ENCODE measurements at places on chromosomes 12 and 14.

DNA sequence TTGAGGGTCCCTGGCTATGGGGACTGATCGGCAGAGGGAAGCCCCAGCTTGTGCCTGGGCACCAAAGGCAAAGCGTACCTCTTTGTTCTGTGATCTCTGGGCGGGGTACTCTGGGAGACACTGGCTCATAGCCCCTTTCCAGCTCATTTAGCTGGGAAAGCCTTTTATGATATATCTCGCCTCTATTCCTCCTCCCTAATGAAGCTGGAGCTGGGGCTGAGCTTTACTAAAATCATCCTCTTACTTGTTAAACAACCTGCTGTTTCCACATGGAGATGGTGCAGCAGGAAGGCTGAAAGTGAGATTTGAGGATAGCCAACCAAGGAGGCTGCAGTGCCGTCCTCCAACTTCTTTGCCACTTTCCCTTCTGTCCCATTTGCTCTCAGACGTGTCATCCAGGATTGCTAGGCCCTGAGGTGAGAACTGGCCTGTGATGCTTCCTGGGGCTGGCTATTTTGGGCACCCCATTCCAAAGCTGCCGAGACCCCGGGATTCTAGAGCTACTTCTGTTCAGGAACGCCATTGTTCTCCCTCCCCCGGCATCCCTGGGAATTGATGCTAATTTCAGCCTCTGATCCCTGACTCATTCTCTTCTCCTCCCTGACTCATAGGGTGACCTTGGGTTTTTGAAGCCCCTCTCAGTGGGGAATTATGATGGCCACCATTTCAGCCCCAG is 16.0 kb downstream of the PDE1B start:
- no peak for DNase-seq

DNA sequence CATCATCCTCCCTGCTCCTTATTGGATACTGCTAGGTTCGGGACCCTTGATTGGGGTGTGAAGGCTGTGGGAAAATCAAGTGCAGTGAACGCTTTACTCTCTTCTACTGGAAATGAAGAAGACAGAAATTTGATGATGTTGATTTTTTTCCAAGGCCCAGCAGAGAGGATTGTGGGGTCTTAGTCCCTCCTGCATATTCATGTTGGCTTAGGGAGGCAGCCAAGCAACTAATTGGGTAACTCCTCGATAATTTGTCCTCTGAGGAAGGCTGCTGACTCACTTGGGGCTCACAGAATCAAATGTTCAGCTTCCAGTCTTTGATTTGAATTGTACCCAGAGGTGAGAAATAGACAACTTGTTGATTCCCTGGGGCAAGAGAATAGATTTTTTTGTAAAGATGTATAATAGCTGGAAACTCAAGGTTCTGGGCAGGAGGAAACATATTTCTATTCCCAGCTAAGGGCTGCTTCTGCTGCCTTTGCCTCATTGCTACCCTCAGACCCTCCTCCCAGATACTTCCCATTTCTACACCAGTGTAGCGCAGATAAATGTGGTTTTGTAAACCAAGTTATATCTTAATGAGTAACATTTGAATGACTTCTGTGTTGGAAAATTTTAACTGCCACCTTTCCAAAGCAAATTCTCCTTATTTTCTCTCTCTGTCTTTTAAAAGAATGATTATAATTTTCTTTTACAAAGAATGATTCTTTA is 21.7 kb downstream of the NEUROD4 start:
- DNase-seq: no peak

GRCh38 chr12:47817272-47818006 is 2.3 kb downstream of the HDAC7 start:
- no peak for DNase-seq

DNA sequence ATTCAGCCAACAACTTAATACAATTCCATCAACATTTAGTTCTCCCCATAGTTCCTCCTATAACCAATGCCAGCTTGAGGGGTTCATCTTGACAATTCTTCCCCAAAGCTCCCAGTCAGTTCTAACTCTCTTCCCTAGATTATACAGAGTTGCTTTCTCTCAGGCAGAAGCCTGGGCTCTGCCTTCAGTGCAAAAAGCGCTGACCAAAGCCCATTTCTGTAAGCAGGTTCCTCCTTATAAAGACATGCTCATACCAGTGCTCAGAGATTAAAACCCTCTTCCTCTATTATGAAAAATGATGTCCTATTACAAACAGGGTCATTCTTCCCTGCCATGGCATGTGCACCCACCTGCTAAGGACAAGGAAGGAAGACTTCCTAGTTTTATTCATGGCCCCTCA is 16.2 kb downstream of the SPIC start:
- no peak for DNase-seq

GRCh38 chr12:92193063-92193462 is 47.4 kb upstream of the BTG1 start:
- DNase-seq: no peak

DNA sequence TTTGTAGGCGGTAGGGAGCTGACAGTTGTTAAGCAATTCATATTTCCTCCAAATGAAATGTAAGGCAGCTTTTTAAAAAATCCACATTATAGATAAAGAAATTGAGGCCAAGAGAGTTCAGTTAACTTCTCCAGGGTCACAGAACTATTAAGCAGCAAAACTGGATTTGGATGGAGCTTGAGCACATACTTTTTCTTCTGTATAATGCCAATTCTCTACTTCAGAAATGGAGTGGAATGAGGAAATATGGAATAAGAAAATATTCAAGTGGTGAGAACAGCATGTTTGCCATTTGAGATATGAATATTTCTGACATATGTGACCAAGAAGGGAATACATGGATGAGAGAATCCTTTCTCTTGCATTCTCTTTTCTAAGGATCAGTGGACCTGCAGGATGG is 233.1 kb downstream of the FOXG1 start:
- DNase-seq: no peak

DNA sequence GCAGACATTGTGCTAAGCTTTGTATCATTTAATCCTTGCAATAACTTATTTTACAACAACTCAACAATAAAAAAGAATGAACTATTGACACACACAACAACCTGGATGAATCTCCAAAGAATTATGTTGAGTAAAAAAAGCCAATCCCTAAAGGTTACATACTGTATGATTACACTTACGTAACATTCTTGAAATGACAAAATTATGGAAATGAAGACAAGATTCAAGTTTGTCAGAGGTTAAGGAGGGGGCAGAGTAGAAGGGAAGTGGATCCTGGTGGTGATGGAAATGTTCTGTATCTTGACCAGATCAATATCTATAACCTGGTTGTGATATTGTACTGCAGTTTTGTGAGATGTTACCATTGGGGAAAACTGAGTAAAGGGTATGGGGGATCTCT is 63.2 kb upstream of the LMNTD1 start:
- no peak for DNase-seq

DNA sequence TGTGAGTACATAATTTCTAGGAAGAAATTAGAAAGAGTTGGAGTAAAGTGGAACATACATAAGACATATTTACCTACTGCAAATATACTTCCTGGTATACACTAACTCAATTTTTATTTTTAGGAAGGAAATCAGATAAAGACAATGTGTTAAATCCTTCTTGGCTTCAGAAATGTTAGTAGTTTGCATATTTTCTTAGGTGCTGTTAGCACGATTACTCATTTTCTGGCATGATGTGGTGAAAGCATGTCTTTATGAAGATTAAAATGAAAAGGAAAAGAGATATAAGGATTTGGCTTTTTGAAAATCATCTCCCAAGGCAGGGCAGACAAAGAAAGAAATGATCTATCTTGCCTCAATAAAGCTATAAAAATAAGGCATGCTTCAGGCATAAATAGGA is 287.6 kb upstream of the E2F7 start:
- DNase-seq: no peak

- no peak for DNase-seq
These were observed 1.6 kb upstream of the MANSC4 start for GRCh38 chr12:27781680-27782079.

GRCh38 chr14:34220921-34221320 is 241.1 kb downstream of the SPTSSA start:
- DNase-seq: no peak

DNA sequence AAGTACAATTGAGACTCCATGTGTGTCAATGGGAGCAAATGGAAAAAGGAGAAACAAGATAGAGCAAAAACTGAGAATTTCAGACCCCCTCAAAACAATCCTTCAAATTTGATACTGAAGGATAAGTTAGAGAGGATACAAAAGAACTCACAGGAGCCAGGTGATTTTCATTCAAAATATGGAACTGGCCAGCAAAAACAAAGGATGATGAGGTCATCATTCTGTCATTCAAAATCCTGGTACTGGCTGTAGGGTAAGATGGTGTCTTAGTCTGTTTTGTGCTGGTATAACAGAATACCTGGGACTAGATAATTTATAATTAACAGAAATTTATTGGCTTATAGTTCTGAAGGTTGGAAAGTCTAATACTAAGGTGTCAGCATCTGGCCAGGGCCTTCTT is 80.6 kb downstream of the LMNTD1 start:
- no peak for DNase-seq

DNA sequence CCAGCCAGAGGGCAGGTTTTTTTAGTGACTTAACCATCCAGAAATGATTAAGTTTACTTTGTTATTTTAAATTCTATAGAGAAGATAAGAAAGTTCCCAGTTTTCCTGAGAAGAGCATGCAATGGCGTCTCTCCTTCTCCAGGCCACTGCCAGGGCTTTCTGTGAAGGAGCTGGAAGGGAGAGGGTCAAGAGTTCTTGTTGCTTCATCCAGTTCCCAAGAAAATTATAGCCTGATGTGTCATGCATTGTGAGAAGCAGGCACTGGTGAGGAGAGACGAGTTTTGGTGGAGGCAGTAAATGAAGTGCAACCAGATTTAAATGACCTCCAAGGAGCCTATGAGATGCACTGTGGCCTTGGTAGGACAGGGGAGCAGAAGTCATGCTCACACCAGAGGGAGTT is 14.2 kb downstream of the ELK3 start:
- no peak for DNase-seq

GRCh38 chr14:75558440-75558839 is 20.0 kb upstream of the FLVCR2 start:
- no peak for DNase-seq

- no peak for DNase-seq
These were observed 9.6 kb downstream of the PFKM start for GRCh38 chr12:48128800-48129199.

DNA sequence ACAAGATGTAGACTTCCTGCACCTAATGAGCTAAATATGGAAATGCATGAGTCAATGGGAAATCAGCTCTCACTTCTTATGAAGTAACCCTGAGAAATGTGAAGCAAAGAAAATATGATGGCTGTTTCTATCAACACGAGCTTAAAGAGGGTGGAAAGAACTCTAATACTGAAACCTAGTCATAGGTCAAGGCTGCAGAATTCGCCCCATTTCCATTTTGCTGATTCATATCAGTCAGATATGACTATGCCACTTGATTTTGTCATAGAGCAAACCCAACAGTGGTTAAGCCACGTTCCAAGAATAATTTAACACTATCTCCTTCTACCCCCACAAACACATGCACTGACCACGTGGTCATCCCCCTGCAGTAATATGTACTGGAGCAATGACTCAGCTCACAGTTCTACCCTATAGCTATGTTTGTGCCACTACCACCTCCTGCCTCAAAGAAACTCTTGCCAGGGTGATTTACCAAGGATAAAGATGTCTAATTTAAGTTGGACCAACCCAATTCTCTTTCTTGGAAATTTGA is 157.5 kb downstream of the TMTC3 start:
- no peak for DNase-seq

DNA sequence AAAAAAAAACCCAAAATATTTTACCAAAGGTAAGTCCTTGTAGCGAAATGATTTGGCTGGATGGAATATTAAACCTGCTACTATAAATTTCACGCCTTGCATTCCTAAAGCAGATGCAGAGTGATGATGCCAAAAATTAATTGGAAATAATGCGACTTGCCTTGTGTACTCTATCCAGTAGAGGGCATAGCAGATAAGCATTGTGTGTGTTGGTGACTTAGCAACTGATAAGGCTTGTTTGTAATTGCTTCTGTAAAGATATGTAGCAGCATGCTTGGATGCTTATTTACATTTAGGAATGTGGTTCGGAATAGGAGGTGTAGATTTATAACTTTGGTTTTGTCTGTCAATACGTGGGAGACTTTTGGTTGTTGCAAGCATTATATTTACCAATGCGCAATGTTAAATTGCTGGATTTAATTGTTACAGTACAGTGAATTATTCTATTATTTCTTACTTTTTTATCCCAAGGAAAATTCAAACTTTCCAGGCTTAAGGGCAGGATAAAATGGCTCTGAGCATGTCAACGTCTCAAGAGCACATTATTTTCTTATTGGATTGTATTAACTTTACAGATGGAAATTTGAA is 80.5 kb downstream of the TMEM260 start:
- no peak for DNase-seq

GRCh38 chr12:51591016-51591901 is at the start of gene SCN8A:
Gene SCN8A, plus strand, starts transcription at chr12:51591233. Its CDS starts 71,585 bp downstream, at chr12:51662818.
- peak; percentile 82 for DNase-seq

DNA sequence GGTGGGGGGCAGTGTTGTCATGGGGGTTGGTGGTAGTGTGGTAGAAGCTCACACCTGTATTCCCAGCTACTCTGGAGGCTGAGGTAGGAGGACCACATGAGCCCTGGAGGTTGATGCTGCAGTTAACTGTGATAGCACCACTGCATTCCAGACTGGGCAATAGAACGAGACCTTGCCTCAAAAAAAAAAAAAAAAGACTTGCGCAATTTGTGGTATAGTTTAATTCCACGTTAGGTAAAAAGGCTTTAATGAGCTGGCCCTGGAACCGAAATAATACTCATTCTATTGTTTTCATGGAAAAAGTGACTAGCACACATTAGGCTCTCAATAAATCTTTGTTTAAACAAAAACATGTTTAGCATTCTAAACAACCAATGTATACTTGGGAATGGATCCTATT is 25.4 kb upstream of the NAP1L1 start:
- DNase-seq: no peak

DNA sequence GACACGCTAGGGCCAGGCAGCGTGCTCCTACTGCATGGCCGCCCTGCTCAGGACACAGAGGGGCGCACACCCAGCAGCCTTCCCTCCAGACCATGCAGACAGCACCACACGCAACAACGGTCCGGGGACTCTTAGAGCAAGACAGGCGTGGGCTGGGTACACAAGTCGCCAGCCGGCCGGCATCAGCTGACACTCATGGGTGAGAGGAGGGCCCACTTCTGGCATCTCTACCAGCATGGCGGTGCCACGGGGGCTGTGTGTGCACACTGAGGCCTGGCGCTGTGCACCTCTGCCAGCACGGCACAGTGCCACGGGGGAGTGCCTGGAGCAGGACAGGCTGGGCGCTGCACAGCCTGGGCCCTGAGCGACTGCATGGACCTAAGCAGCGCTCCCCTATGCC is 6.7 kb upstream of the BTBD6 start:
- no peak for DNase-seq

GRCh38 chr12:117022465-117022864 is 76.8 kb downstream of the TESC start:
- DNase-seq: no peak

DNA sequence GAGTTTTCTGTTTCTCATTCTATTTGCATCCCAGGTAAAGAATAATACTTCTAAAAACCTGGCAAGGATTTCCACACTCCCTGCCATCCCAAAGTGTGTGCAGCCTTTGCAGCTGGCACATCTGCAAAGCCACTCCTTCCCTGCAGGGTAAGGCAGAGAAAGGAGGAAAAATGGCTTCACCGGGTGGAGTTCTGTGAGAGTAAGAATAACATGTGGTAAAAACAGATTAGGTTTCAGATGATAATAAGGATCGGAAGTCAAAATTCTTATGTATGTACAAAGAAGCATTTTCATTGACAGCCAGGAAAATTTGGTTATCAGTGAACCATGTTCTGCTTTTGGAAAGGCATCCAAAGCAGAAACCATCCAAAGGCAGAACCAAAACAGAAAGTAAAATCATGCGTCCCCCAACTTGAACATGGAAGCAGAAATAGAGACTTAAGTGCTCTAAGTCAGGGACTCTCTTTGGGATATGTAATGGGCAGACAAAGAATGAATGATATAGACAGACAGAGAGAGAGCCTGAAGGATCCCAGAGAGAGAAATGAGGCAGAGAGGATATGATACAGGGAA is 192.6 kb upstream of the CCDC196 start:
- no peak for DNase-seq
